ENCODE measurements at places on chromosomes 3 and 15. TPM values are rescaled to one million over a fixed set of nuclear protein-coding genes. Genes with fewer than 3 reads are reported as not detected.

DNA sequence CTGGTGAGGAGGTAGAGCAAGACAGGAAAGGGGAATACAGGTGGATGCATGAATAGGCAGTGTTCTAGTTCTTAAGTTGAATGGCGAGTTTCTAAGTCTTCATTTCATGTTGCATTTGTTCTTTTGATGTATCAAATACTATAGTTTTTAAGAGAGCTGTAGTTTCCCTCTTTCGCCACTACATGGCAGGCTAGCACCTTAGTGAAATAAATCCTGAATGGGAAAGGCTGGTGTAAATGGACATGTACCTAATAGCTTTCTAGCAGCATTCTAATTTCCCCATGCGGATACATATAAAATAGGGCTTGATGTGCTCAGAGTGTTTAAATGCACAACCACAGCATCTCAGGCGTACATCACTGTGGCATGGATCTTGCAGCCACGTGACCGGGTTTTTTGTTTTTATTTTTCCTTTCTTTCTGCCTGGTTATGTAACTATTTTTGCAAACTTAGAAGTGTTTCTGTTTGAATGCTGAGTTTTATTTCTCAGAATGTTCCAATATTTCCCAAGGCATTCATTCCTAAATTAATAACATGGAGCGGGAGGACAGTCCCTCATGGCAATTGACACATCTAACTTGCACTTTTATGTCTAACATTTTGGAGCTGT lies 23.5 kb upstream of the CLN6 start:
- peak; percentile 82 for DNase-seq

DNA sequence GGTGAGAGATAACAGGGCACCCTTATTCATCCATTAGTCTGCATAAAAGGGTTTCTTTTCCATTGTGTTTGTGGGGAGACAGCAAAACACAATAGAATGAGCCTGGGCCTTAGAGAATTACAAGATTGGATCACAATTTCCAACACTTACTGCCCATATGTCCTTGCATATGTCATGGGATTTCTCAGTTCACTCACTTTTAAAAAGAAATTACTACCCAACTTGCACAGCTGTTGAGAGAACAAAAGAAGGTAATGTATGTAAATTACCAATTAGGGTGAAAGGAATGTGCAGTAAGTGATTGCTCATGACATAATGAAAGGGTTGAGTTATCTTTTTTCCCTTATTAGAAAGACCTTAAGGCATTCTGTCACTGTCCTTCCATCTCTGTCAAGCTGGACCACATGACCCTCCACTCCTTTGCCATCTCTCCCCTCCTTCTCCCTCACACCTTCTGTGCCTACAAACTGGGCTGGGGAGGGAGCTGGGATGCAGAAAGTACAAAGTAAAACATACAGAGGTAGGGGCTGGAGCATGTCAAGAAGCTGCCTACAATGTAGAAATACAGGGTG lies 244.2 kb downstream of the ZMAT3 start:
- DNase-seq = no peak

MESP2 gene
- not detected for total RNA-seq

DNA sequence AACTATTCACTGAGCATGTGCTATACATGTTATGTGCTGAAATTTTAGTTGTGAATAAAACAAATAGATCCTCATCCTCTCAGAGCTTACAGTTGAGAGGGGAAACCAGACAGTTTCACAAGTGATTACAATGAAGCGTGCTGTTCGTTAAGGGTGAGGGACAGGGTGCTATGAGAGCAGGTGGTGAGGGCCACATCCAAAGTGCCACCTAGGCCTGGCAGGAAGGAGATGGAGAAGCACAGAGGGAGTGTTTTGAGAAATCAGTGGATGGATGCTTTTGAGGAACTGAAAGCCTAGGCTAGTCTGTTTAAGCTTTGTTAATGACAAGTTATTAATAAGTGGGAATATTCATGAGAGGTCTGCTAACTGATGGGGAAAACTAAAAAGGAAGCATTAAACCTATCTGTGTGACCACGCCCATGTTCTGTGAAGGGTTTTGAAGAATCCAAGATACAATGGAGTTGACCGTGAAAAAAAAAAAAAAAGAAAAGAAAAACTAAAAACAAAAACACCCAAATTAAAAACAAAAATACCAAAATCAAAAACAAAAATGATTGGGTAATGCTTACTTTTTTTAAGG lies 7.3 kb downstream of the MCTP2 start:
- no peak for DNase-seq

DNA sequence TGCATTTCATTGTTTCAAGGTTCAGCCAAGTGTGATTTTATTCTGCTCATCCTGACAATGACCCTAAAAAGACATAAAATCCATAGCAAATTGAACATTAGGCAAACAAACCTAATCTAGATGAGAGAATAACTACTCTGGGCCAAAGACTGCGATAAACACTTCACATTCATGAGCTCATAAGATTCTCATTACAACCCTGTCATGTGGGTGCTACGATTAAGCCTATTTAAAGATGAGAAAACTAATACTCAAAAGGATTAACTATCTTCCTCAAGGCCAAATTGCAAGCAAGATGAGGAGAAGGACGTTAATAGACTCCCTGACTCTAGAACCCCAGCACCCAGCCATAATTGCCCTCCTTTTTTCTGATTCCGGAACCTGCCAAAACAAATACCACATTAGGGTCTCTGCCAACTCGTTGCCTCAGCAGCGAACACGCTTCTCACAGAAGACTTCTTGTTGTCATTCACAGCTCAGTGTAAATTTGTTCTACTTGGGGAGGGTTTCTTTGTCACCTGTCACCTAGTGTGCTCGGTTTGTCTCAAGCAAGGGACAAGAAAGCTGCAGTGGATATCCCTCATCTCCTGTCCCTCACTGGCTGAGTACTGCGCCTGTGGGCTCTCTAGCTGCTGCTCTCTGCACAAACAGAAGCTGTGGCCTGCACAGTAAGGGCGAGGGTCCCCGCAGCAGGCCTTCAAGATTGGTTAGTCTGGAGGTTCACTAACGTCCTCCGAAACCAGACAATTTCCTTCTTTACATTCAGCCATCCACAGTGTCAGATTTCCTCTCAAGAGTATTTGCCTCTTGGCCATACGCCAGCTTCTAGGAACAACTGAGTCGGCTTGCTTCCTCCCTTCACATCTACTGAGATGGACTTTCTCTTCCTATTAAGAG lies 200.0 kb upstream of the UBE2E2 start:
- DNase-seq = no peak

All from renal cortical epithelial cell (primary cell).